CD4-positive, alpha-beta T cell treated with Interleukin-4 for 1 hour (primary cell): ENCODE measurements at places on chromosomes 13 and 19.

DNA sequence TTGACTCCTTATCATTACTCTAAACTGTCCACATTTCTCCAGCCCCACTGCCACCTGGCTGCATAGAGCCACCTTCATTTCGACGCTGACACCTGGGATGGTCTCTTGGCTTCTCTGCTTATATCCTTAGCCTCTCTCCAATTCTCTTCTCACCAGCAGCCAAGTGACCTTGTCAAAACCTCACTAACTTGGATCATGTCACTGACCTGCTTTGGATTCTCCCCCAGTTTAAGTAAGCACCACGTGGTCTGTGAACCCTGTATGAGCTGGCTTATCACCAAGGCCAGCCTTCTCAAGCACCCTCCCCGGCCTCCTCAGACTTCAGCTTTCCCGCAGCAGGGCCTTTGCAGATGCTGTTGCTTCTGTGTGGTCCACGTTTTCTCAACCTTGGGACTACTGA, 12.3 kb upstream of the GGACT start:
- DNase-seq = no peak

- DNase-seq = no peak
Observed at GRCh38 chr19:3503036-3503572, 2.6 kb upstream of the DOHH start.

DNA sequence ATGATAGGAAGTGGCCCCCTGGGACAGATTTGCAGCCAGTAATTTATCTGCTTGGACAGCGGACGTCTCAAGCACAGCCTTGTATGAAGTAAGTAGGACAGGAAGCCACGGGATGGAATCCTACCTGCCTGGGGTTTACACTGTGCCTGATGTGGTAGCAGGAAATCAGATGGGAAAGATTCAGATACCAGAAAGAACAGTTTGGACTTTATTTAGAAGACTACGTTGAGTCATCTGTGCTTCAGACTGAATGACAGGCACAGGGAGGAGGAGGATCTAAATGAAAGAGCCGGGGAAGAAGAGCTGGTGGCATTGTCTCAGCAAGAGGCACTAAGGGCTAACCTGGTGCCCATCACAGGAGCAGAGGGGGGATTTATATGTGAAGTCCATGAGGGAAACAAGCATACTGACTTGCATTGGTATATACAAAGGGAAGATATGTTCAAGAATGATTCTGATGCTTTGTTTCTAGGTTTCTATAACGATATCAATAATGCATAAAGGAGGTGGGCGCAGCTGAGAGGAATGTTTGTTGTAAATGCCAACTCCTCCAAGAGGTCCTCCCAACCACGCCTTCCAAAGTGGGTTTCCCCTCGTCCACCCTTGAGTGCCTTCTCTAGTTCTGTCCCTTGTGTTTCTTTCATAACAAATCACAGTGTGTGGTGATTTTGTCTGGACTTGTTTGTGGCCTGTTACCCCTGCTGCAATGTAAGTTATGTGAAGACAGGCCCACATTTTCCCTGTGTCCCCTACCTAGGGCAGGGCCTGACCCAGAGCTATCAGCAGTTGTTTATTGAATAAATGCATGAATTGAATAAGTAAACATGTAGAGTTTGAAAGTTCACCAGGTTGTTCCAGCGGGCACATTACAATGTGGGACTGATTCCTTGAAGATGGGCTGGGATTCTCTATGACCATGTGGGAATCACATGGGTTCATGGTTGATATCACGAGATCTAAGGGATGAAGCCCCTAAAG, 328.4 kb downstream of the SLC7A1 start:
- DNase-seq = no peak

- DNase-seq = no peak
Observed at GRCh38 chr13:93789058-93789457, 562.5 kb downstream of the GPC6 start.

GRCh38 chr19:42121656-42122069, 10.6 kb downstream of the POU2F2 start:
- peak; percentile 84 for DNase-seq

DNA sequence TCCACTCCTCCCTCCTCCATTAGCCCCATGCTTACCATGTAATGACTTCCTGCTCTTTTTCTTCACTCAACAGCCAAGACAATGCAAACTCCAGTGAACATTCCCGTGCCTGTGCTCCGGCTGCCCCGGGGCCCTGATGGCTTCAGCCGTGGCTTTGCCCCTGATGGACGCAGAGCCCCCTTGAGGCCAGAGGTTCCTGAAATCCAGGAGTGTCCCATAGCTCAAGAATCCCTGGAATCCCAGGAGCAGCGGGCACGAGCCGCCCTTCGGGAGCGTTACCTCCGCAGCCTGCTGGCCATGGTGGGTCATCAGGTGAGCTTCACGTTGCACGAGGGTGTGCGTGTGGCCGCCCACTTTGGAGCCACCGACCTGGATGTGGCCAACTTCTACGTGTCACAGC, 2.9 kb upstream of the PPP1R37 start:
- no peak for DNase-seq

DNA sequence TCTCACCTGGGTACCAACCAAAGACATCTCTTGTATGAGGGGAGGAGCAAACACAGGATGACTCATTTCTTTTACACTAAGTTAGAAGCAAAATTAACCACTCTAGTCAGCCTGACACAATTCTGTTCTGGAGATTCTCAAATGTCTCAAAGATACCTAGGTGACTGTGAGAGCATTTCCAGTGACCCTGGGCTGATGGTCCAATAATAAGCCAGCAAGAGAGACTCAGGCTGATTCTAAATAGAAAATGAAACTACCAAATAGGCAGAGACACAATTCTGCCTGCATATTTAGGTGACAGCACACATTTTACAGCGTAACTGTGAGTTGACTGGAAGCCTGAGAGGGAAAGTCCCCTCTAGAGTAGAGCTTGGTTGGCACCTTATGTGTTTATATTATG, 16.3 kb downstream of the ZNF91 start:
- peak; percentile 6 for DNase-seq

DNA sequence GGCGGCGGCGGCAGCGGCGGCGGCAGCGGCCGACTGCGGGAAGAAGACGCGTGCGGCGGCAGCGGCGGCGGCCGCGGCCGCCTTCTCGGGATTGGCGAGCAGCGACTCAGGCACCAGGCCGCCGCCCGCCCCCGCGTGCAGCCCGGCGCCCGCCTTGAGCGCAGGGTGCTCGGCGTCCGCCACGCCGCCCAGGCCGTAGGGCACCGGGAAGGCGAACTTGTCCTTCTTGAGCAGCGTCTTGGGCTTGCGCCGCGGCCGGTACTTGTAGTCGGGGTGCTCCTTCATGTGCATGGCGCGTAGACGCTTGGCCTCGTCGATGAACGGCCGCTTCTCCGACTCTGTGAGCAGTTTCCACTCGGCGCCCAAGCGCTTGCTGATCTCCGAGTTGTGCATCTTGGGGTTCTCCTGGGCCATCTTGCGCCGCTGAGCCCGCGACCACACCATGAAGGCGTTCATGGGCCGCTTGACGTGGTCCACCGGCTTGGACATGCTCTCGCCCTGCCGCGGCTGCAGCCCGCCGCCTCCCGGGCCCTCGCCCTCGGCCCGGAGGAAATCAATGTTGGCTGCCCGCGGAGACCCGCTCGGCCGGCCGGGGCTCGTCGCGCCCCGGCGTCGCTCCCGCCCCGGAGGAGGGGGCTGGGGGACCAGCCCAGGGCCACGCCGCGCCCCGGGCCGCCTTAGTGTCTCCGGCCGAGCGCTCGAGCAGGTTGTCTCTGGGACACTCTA, 621 bp downstream of the SOX21 start:
- no peak for DNase-seq

DNA sequence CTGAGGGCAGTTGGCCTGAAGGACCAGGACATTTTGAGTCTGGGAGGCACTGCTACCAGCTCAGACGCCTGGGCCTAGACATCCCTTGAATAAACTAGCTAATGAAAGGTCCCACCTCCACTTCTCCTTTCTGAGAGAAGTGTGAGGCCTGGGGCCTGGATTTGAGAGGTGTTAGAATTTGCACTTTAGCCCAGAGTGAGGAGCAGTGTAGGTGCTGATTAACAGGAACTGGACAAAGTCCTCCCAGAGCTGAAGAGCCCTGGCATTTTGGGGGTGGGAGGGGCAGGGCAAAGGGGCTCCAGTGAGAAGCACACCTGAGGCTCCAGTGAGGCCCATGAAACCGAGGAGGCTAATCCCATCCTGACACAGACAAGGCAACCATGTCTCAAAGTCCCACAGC, 15.2 kb upstream of the SLC1A5 start:
- no peak for DNase-seq

GRCh38 chr13:21849323-21849722, 178.4 kb downstream of the FGF9 start:
- DNase-seq = peak; percentile 52

- no peak for DNase-seq
Observed at GRCh38 chr13:107088061-107088460, 520.1 kb upstream of the ARGLU1 start.

DNA sequence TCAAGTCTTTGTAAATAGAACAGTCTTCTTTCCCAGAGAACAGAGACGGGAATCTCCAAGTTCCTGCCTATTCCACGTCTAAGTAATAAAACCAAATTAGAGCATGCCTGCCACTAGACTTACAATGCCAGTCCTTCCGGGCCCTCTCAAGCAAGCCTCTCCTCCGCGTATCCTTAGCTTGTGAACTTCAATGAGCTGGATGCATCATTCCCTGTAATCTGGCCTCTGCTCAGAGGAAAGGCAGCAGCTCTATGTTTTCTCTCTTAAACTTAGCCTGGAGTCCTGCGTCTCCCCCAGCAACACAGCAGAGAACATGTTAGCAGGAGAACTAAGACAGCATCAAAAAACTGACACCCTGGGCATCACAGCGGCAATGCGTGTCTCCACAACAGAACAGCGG, 8.2 kb downstream of the NALCN start:
- no peak for DNase-seq

DNA sequence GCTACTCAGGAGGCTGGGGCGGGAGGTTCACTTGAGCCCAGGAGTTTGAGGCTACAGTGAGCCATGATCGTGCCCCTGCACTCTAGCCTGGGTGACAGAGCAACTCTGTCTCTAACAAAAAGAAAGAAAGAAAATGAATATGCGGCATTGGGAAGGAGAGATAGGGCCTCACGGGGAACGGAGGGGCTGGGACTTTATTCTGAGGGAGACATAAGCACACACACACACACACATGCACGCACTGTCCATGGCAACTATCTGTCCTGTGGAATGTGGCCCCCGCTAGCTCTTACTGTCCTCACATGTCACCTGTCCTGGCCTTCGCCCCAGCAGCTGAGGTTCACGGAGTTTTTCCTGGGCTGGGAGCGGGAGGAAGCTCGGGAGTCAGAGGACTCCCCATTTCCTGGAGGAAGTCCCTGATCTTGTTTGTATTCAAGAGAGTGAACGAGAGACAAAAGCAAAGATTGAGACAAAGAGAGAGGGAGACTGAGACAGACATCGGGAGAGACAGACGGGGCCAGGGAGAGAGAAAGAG, 654 bp downstream of the STAP2 start:
- no peak for DNase-seq

GRCh38 chr13:89763005-89763404, 1584.5 kb upstream of the MIR17HG start:
- DNase-seq = no peak

GRCh38 chr13:113581871-113582270, 2.7 kb upstream of the TFDP1 start:
- DNase-seq = peak; percentile 5

GRCh38 chr19:13684021-13684420, 80.3 kb upstream of the MRI1 start:
- no peak for DNase-seq

DNA sequence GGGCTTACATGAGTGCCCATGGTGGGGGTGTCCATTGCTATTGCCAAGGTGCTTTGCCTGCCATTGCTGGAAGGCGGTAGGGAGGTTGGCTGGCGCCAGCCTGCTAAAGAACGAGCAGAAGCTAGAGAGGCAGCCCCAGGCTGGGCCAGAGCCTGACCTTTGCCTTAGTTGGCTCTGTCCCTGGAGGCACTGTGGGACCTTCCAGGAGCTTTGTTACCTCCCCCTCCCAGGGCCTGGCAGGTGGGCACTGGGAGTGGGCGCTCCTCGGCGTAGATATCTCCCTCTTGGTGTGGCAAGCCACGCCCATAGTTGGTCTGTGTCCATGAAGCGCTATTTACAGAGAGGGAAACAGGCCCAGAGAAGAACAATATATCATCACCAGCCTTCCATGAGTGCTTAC, 2.3 kb upstream of the SLC25A42 start:
- no peak for DNase-seq

GRCh38 chr13:65330691-65331090, 1899.4 kb downstream of the PCDH9 start:
- DNase-seq = no peak

- DNase-seq = no peak
Observed at GRCh38 chr13:50291611-50292010, 276.4 kb downstream of the KCNRG start.

DNA sequence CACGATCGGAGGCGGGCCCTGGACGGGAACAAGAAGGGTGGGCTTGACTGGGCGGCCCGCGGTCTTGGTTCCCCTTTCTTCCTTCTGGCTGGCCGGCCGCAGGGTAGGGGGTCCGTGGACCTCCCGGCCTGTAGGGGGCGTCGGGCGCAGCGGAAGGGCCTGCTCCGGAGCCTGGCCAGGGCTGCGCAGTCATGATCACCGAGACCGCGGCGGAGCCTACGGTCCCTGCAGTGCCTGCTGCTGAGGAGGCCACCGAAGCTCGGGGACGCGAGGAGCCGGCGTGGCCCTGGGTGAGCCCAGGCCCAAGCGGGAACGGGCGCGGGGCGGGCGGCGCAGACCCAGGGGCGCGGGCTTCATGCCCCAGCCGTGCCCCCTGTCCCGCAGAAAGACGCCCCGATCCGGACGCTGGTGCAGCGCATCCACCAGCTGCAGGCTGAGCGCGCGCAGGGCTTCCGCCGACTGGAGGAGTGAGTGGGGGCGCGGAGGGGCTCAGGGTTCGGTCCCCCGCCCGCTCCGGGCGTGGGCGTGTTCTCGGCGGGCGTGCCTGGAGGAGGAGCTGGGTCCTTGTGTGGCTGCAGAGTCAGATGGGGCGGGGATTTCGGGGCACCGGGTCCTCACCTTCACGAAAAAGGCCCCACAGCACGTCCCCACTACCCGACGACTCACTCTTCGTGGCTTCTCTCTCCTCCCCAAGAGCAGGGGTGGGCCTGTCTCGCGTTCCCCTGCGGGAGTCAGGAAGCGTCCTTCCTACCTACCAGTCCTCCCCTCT, at the start of gene REX1BD:
REX1BD (plus strand) TSS at position 188 of the 769 bp plus-strand sequence; CDS start at position 192, 4 bp downstream.
- DNase-seq = peak; percentile 88

DNA sequence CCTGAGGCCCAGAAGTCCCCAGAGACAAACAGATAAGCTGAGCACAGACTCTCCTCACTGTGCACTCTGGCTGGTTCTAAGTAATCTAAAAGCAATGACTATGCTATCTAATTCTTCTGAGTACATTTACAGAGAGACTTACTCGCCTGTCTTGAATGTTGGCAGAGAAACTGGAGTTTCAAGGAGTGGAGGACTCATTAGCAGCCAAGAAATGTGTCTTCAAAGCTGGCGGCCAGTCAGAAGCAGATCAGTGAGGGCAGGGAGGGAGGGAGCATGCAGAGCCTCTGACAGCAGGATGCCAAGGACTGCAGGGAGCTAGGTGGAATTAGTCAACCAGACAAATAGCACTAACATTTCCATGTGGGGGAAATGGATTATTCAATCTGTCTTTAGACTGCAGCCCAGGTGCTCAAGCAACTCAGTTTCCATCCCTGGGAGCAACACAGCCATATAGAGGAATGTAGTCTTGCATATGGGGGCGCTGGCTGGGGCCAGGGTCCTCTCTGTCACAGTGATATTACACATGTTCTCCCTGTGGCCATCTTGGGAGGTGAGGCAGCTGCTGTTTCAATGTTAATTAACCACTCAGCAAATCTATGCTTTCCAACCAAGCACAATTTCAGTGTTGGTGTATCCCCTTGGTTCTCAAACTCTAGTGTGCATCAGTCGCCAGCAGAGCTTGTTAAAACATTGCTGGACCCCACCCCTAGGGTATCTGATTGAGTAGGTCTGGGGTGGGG, 97.9 kb downstream of the CCNA1 start:
- no peak for DNase-seq

- peak; percentile 37 for DNase-seq
Observed at GRCh38 chr19:3162418-3163229, 15.9 kb upstream of the S1PR4 start.
